ENCODE measurements at places on chromosomes 12 and 14.
A peak's percentile ranks its signal among the peaks of the same experiment; 100 is the strongest.

GRCh38 chr12:62834406-62834805 lies 100.5 kb downstream of the PPM1H start:
- DNase-seq: no peak

- peak; percentile 62 for DNase-seq
These were observed 311.9 kb downstream of the DUSP6 start for GRCh38 chr12:89040146-89040964.

DNA sequence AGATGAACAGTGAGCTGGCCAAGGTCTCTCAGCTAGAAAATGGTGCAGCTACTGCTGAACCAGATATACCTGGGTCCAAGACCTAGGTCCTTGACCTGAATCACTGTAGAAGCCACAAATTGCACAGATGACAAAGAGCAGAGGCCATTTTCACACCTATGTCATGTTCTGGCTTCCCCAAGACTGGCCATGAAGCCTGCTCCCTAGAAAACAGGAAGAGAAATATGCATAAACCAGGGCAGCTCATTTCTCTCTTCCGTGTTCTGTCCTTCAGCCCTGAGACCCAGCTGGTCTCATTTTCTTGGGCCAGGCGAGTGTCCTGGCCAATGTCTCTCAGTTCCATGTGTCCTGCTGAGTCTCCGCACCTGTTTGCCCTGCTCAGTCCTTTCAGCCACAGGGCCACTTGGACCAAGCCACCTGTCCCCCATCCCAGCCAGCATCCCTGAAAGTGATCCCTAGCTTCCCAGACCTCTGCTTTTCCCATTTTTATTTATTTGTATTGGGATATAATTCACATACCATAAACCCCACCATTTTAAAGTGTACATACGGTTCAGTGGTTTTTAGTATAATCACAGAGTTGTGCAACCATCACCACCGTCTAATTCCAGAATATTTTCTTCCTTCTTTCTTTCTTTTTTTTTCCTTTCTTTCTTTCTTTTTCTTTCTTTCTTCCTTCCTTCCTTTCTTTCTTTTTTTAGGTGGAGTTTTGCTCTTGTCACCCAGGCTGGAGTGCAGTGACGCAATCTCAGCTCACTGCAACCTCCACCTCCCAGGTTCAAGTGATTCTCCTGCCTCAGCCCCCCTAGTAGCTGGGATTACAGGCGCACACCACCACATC lies 27.0 kb downstream of the P2RX7 start:
- DNase-seq: no peak

DNA sequence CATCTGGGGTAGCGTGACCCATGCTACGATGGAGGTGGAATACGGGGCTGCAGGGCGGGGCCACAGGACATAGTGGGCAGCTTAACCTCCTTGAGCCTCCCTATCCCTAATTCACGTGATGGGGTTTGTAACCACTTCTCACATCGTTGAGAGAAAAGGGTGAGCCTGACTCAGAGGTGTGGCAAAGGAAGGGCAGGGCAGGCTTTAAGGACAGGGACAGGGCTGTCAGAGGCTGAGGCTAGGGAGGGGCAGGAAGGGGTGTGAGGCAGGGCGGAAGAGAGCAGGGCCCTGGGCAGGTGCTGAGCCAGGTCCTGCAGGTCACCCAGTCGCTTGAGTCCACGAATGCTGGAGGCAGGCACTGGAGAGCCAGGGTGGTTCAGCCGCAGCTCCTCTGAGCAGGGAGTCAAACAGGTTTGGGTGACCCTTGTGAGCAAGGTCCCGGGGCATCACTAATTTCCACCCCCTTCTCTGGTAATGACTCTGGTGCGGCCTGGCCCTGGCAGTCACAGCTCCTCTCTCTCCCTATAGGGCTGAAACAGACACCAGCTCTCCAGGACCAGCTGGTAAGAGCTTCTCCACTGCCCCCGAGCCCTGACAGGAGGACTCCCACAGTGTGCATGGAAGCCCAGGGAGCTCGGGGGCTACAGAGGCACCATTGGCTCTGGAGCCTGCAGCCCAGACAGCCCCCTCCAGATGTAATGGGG lies 7.5 kb upstream of the AQP2 start:
- DNase-seq: no peak

DNA sequence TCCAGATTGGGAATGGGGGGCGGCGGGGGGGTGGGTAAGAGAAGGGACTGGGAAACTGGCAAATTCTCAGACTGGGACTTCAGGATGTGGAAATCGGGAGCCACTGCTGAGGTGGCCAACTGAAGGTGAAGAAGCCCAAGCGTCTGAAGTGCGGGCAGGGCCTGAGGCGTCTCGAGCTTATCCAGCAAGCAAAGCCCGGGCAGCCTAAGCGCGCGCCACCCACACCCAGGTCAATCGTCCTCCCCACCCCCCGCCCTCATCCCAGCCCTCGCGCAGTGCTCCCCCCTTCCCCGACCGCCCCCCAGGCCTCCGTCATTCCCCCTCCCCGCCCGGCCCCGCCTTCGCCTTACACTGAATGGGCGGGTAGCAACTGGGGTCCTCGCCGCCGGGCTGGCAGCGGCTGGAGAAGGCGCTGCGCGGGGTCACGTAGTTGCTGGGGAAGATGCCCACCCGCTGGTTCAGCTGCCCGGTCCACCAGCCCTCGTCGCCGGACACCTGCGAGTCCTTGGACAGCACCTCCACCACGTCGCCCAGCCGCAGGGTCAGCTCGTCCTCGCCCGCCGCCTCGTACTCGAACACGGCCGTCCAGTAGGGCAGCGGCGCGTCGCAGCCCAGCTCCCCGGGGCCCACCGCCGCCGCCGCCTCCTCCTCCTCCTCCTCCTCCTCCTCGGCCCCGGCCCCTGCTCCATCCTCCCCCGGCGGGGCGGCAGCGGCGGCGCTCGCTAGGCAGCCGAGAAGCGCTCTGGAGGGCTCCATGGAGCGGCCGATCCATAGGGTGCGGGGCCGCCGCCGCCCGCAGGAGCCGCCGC lies 693 bp downstream of the MAP3K9 start:
- no peak for DNase-seq

GRCh38 chr12:59632408-59632807 lies 36.6 kb downstream of the SLC16A7 start:
- DNase-seq: no peak

- no peak for DNase-seq
These were observed 72.0 kb upstream of the DBX2 start for GRCh38 chr12:45122768-45123380.

DNA sequence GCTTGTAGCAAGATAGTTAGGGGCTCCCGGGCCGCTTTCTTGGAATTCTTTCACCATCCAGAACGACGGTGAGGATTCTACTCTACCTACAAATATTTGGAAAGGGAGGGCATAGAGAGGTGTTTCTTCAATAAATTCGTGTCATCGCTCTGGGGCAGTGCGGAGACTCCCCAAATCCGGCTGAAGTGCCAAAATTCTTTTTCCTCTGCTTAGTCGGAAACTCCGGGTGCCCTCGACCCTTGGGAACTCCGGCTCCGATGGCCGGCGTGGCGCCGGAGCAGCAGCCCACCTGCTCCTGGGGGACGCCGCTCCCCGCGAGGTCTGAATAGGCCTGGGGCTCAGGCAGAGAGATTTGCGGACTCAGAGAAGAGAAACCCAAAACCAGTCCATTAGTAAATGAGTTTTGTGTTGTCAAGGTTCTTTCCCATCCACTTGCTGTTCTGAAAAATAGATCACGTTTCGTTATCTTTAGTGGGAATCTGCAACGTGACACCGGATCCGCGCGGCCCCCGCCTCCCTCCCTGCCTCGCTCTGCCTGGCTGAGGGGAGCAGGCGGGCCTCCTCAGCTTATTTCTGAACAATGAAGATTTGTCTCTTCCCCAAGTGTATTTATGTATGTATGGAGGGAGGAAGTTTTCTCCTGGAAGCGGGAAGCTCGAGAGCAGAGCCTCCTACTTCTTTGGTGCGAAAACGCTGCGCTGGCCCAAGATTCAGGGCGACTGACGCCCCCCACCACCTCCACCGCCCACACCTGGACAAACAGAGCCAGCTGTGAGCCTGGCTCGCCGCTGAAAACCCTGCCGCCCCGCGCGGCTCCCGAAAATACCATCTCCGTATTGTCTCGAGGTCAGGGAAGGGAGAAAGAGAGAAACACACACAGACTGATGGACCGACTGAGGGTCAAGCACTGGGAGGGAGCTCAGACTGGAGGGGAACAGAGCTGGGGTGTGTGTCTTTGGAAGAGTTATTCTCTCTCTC lies 3.7 kb upstream of the SIX1 start:
- no peak for DNase-seq

GRCh38 chr12:1429980-1430379 lies 164.4 kb downstream of the FBXL14 start:
- DNase-seq: peak; percentile 46

DNA sequence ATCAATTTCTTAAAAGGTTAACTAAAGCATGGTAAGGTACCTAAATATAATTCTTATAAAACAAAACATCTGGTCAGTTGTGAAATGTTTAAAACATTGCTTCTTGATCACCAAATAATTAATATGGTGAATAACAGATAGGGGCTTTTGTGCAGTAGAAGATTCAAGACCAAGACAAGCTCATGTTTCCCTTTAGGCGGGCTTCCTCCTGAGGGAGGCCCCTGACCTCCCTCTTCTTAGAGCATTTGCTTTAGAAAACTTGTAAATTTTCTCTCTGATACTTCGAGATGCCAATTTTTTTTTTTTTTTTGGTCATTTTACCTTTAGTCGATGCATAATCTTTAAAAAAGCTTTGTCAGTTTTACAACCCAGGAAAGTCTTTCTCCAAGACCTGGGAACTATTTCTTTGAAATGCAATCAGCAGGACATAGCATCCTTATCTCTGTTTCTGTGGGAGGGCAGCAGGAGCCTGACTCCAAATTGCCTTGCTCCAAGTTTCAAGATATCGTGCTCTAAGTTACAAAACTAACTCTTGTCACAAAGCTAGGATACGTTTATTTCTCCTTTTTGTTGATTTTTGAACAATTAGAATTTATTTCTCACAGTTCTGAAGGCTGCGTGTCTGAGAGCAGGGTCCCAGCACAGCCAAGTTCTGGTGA lies 66.6 kb upstream of the BICD1 start:
- DNase-seq: no peak

DNA sequence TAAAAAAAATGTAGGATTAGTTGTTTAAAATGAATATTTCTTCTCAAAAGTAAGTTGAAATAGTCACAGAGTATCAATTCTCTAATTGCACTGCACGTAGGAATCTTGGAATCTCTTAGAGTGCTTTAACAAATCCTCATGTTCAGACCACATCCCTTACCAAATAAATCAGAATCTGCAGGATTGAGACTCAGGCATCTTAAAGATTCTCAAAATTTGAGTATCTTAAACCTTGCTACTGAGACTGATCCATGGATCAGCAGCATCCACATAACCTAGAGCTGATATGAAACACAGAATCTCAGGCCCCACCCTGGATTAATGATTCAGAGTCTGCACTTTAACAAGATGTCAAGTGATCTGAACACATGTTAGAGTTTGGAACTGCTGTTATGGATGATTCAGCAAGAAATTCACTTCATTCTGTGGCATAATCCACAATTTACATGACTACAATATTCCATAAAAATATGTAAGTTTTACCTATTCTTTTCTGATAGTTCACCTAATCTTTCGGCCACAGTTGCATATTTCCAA lies 58.7 kb downstream of the ADAMTS20 start:
- no peak for DNase-seq

DNA sequence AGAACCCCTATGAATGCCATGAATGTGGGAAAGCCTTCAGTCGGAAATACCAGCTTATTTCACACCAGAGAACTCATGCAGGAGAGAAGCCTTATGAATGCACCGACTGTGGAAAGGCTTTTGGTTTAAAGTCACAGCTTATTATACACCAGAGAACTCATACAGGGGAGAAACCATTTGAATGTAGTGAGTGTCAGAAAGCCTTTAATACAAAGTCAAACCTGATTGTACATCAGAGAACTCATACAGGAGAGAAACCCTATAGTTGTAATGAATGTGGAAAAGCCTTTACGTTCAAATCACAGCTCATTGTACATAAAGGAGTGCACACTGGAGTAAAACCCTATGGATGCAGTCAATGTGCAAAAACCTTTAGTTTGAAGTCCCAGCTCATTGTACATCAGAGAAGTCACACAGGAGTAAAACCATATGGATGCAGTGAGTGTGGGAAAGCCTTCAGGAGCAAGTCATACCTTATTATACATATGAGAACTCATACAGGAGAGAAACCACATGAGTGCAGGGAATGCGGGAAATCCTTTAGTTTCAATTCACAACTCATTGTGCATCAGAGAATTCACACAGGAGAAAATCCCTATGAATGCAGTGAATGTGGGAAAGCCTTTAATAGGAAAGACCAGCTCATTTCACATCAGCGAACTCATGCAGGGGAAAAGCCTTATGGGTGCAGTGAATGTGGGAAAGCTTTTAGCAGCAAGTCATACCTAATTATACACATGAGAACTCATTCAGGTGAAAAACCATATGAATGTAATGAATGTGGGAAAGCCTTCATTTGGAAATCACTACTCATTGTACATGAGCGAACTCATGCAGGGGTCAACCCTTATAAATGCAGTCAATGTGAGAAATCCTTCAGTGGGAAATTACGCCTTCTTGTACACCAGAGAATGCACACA lies 22.3 kb downstream of the ZNF268 start:
- no peak for DNase-seq

DNA sequence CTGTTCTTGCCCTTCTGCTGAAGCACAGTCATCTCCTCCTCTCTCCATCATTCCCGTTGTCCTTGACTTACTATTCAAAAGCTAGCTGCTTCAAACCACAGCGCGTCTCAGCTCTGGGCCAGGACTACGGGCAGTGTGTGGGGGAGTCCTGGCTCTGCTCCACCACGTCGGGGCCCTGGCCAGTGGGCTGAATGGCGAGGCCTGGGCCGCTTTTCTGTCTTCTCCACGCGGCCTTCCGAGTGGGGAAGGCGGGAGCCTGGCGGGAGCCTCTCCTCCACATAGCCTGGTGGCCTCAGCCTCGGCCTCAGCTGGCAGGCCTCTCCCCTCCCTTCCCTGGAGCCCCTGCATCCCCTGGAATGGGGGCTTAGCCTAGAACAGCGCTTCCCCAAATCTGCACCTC lies 16.5 kb downstream of the ANKRD9 start:
- no peak for DNase-seq

- no peak for DNase-seq
These were observed 29.8 kb downstream of the APAF1 start for GRCh38 chr12:98674841-98675240.

DNA sequence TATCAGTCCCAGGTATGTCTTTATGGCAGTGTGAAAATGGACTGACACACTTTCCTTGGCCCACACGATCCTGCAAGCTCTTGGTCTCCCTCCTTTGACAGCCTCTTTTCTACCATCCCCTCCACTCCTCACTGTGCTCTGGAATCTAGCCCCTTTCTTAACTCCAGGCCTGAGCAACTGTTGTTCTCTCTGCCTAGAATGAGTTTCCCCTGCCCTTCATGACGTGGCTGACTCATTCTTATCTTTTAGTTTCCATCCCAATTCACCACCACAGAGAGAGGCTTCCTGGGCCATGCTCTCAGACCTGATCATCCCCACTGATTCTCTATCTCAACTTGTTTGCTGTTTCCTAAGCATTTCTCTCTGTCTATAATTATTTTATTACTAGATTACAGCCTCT lies 157.4 kb upstream of the HMGA2 start:
- no peak for DNase-seq

GRCh38 chr12:46260124-46260912 lies 8.5 kb downstream of the SLC38A1 start:
- DNase-seq: no peak
